DMS 273 treated with DMSO at 0.1 percent for 48 hours (cell line): ENCODE measurements at places on chromosomes 6 and 20.

DNA sequence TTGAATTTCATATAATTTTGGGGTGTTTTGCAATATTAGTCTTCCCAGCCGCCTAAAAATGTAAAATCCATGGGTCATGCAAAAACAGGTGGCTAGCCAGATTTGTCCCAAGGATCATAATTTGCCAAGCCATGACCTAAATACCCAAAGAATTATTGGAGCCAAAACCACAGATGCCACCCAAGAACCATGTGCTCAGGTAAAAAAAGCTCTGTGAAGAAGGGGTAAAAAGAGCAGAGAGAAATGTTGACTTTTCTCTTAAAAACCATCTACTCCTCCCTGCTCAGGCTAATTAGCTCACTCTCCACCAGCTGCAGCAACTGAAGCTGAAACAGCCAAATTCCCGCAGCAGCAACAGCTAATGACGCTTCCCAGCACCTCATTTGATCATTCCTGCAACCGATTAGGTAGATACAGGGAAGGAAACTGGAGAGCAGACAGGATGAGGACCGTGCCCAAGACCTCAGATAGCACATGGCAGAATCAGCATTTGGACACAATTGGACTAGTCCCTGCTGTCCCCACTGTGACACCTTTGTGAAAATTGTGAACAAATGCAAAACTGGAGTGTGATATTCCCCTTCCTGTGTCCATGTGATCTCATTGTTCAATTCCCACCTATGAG lies 107.9 kb upstream of the NXT1 start:
- no peak for DNase-seq

DNA sequence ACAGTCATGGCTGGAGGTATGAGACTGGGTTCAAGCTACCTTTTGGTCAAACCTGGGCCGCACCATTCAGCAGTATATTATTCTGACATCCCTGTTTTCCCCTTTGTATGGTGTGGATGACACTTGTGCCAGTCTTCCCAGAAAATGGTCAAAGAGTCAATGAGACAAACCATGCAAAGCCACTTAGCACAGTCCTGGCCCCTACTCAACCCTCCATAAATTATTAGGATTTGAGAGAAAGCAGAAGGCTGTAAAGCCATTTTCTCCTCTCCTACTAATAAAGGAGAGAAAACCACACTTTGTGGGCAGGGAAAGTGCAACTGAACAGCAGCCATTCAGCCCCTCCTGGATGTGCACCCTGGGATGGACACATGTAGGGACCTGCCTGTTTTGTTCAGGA lies 236.2 kb downstream of the SLC24A3 start:
- no peak for DNase-seq

GRCh38 chr6:2939315-2940009 lies 31.9 kb downstream of the SERPINB6 start:
- no peak for DNase-seq

DNA sequence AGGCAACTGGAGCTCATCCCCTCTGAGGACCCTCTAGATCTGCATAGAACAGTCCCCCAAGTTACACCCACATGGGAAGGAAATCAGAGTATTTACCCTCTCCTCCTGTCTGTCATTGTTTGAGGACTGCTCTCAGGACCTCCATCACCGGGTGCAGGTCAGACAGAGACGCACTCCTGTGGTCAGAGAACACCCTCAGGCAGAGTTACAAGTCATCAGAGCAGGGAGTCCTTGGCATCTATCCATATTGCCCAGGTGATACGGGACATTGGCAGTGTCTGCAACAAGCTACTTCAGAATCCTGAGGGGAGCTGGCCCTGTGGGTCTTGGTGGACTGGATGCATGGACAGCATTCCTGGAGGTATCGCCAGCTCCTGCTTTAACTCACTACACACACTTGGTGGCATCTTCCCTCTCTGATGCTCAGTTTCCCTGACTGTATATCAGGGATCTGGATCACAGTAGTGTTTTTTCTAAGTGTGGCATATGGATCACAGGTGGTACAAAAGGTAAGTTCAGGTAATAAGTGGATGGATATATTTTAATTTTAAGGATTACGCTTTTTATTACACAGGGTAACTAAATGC lies 15.1 kb upstream of the ISM1 start:
- DNase-seq = no peak

DNA sequence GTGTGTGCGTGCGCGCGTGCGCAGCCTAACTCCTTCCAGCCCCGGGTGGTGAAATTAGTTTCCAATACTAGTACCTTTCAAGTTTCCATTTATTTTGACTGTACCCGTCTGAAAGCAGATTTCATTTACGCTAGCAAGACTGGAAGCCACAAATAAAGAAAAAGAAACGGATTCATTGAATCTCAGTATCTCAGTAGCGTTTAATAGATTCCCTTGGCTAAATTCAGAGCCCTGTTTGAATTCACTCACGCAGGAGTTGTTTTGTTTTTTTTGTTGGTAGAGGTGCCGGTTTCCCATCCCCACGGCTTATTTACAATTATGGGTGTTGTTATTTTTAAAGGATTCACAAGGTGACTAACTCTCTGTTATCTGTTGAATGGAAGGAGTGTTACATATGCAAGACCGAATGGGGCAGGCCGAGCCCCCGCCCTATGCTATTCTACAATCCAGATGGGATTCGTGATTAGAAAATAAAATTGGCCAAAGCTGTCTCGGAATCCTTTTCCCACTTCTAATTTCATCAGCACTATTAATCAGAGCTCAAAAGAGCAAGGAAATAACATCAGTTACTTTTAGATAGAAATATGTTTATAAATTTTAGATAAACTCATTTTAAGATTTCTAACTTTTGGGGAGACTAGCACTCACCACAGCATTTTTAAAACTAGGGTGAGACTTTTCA lies 2.3 kb upstream of the INSM1 start:
- DNase-seq = no peak

DNA sequence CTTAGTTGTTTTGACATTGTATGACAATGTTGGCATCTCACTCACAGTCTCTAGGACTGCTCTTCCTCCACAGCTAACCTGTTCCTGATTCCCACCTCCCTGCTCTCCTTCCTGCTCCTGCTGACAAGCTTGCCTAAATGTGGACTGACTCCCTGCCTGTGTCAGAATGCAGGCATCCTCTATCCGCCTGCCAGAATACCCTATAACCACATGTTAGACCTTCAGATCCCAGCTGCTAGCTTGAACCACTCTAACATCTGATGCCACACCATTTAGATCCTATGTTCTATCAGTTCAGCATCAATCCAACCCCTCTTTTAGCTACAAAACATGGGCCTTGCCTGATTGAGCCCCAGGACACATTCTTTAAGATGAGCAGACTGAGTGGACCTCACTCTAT lies 12.2 kb downstream of the FILIP1 start:
- DNase-seq = no peak

DNA sequence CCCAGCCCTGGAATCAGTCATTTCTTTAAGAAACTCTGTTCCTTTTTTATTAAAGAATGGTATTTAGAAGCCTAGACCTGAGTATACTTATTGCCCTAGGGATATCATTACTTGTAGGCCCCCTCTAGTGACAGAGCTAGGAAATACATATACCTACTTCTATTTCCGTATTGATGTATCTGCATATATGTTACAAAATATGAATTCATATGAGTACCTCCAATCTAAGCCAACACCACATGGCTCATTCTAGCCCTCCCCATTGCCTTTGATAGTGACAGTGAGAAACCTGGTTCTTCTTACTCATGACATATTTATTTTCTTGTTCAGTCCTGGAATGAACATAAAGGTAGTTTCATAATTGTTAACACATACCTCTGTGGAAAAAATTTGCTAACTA lies 137.2 kb downstream of the FARS2 start:
- DNase-seq = no peak

GRCh38 chr6:43770372-43771209 lies 580 bp downstream of the VEGFA start:
- DNase-seq = no peak

DNA sequence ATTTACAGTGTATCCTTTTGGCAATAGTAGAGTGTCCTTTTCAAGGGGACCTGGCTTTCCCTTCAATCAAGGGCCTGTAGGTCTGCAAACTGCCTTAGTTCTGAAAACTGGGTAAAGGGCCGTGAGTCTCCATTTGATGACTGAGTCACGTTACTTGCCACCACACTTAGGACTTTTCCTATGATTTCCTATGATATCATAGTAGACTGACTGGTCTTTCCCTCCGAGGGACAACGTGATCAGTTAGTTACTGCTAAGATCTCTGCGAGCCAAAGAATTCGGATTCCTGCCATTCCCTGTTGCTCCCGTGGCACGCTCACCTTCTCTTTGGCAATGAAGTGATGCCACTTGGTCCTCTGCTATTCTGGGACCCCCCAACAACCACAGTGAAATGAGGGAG lies 8.4 kb downstream of the ZNF831 start:
- DNase-seq = no peak

DNA sequence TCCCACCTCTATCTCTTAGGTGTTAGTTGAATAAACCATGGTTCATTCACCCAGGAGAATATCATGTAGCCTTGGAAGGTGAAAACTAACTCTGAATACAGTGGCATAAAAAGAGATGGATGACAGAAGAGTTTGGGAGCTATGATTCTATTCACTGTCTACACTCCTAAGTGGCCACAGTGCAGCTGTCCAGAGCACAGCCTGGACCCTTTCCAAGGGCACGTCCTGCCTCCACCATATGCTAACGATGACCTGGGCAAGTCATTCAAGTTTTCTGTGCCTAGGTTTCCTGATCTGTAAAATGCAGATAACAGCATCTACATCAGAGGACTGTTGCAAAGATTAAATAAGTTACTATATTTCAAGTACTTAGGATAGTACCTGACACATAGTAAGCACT lies 314.1 kb downstream of the PTPRT start:
- DNase-seq = no peak

DNA sequence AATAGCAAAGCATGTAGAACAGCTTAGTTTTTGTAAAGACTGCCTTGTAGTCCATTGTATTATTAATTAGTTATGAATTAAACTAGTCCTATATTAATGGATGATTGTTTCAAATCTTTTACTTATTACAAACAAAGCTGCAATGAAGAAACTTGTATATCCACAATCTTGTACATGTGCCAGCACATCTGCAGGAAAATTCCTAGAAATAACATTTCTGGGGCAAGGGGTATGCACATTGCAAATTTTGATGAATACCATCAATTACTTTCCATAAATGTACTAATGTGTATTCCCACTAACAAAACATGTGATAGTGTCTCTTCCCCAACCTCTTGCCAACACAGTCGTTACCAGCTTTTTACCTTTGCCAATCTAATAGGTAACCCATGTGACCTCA lies 73.6 kb upstream of the AKAP12 start:
- no peak for DNase-seq

DNA sequence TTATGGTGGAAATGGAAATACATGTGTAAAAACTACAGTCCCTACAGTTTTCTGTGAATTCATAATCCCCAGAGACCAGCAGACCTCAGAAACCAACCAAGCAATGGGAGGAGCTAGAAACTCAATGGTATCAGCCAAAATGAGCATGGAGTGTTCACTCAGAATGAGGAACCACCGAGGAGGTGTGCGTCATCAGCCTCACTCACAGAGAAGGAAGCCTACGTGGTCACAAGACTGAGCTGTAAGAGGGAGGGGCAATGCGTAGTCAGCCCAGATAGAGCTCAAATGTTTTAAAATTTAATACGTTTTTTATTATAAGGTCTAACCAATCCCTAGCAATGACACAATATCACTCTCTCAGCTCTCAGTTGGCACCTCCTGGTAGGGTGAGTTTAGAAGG lies 17.4 kb downstream of the MYLK4 start:
- no peak for DNase-seq

DNA sequence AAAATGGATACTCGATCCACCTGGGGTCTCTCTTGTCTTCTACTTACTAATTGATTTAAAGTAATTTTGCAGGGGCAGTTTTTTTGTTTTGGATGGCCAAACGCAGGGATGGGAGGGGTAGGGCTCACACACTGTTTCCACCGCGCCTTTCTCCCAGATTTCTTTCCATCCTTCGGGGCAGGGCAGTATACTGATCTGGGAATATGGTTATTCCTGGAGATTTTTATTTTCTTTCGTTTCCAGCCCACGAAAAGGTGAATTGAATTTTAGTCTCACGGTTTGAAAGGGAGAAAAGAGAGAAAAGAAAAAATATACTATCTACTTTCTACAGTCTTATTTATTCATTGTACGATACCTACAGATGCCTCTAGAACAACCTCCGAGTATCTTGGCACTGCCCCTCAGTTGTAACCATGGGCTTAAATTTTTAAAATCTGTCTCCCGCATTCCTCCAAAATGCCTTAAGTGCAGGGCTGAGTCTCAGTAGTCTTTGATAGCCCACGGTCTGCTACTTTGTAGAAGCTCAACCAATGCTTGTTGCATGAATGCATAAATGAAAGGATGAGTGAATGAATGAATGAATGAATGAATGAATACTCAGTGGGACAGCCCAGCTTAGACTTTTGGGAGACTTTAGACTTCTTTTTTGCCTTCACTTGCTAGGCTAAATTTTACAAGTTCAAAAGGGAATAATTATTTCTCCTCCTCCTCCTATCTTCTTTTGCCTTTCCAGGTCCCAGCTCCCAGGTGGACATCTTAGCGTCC lies 18.1 kb upstream of the TRIM27 start:
- no peak for DNase-seq

- no peak for DNase-seq
These were observed 184.3 kb upstream of the OLIG3 start for GRCh38 chr6:137678451-137678850.

DNA sequence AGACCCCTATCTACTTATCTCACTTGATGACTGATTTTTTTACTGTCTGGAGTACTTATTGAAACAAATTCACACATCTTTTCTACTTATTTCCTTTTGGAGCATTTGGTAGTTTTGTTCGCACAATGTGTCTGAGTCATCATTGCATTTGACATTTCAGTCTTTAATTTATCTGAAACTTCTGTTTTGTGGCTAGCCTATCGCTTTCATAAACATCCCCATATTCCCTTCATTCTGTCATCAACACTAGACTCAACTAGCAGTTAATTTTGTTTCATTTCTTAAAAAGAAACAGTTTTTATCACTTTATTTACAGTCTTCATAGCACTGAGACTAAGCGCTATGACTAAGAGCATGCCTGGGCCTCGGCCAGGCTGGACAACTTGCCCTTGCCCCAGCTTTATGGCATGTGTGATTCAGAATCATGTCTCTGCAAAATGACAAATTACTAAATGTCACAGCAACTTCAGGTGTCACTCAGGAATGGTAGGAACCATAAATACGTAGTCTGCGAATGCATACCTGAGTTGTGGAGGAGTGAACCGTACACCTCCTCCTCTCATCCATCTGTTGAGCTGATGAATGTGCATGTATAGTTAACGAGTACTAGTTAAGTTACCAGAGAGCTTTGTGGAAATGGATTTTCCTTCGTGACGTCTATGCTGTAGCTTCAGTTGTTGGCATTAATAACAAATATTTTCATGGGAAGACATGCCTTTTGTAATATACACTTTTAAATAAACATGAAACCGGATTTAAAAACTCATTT lies 16.2 kb downstream of the L3MBTL3 start:
- no peak for DNase-seq

- no peak for DNase-seq
These were observed 71.5 kb downstream of the EPB41L2 start for GRCh38 chr6:130991422-130992137.

GRCh38 chr6:144585217-144585814 lies 300.2 kb downstream of the UTRN start:
- DNase-seq = no peak

GRCh38 chr6:75747152-75747992 lies 1.7 kb upstream of the MYO6 start:
- no peak for DNase-seq

GRCh38 chr6:158729906-158730540 lies 80.2 kb downstream of the SYTL3 start:
- DNase-seq = no peak

GRCh38 chr6:53104916-53105315 lies 39.7 kb downstream of the FBXO9 start:
- no peak for DNase-seq

GRCh38 chr6:148999929-149000468 lies 253.2 kb downstream of the UST start:
- no peak for DNase-seq
